ENCODE measurements at places on chromosomes 6 and 20. TPM values are rescaled to one million over a fixed set of nuclear protein-coding genes. Genes with fewer than 3 reads are reported as not detected.

DNA sequence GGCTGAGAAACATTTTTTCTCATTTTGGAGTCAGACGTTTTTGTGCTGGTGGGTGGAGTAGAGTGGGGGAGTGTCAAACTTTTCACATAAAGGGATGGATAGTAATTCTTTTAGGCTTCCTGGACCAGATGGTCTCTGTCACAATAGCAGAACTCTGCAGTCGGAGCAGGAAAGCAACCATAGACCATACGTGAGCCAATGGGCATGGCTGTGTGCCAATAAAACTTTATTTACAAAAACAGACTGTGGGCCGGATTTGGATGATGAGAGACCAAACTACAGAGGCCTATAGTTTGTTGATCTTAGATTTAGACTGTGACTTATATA, 70.8 kb upstream of the SLC22A23 start:
- DNase-seq, result no peak

DNA sequence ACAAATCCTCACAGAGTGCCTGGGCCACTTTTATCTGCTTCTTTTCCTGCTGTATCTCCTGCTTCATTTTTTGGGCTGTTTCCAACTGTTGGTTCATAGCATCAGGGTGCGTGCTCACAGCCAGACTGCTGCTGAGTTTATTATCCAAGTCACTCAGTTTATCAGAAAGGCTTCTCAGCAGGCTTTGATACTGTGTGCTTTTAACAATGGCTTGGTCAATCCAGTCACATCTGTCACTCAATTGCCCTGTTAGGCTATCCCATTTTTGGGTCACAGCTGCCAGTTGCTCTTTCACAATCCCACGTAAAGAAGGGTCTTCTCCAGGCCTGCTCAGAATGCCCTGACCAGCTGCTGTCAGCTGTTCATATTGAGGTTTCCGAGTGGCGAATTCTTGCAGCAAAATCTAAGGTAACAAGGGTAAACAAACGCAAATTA, 87.2 kb downstream of the DST start:
- DNase-seq, result no peak

GRCh38 chr6:47853766-47854165, 71.9 kb downstream of the OPN5 start:
- DNase-seq, result no peak

DNA sequence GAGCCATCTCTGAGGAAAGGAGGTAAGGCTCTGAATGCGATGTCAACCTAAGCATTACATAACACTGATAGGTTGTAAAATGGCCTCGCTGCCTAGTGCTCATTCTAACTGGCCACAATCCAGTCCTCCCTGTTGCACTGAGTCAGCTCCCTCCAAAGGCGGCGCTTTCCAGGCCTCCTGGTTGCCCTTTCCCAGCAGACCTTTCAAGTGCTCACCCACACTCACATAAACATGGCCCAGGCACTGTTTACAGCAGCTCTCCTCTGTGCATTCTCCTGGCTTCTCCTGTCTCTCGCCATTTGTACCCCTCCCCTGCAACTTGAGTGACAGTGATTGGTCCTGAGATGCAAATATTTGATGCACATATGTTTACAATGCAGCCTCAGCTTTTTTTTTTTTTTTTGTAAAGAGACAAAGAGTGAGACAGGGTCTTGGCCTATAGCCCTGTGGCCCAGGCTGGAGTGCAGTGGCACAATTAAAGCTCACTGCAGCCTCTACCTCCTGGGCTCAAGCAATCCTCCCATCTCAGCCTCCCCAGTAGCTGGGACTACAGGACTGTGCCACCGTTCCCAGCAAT, 36.8 kb upstream of the PRND start:
- DNase-seq, result no peak

The PLA2G7 gene
- not detected for total RNA-seq

The SDHAF4 gene
- 13.3 TPM for total RNA-seq

All from activated naive CD4-positive, alpha-beta T cell treated with anti-CD3 and anti-CD28 coated beads, Interleukin-2, amount 50 U/mL, for 72 hours (primary cell).